ENCODE measurements at places on chromosomes 2 and 18.

DNA sequence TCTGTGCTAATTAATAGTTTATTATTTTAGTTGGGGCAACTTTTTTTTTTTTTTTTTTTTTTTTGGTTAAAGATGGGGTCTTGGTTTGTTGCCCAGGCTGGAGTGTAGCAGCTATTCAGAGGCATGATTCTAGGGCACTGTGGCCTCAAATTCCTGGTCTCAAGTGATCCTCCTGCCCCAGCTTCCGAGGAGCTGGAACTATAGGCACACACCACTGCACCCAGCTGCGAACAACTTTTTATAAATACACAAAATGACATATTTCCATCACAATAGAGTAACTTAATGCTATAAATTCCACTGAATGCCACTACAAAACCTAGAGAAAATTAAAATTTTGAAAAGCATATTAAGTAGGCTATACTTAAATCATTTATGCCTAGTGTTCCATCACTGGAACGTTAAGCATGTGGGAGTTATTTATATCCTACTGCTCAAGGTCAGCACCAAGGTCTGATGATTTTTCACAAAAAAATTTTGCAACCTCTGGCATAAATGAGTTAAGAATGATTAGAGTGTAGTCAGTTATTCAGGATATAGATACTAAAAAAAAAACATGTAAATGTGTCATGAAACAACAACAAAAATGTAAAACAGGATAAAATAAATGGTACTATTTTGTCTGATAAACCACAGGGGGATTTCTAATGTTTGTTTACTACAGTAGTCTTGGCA, 46.8 kb downstream of the GFPT1 start:
- no peak for DNase-seq

DNA sequence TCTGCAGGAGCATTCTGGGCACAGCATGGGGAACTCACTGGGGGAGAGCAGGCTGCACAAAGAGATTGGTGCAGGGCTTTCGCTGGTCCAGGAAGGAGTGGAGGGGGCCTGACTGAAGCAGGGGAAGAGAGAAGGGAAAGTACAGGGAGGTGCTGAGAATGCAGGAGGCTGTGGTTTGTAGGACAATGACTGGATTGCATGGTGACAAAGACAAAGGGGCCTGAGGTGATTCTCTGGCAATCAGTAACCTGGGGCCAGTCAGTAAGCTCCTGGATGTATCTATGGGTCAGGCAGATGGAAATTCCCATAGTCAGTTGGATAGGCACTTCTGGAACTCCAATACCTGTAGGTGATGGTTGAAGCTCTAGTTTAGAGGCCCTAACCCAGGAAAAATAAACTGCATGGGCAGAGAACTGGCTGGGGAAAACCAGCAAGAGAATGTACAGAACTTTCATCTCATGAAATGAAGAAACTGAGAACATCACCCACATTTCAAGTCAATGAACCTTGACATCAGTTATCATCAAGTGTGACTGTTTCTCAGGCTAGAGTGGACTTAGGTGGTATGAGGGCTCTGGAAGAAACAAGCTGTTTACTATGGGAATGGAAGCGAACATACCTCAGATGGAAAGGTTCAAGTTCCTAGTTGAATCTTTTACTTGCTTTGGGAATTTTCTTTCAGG, 193.2 kb downstream of the TPGS2 start:
- DNase-seq: no peak

GRCh38 chr2:219448099-219448775, 13.6 kb downstream of the SPEG start:
- DNase-seq: no peak

GRCh38 chr2:15830937-15831549, 109.3 kb upstream of the MYCN start:
- DNase-seq: no peak

- DNase-seq: no peak
These were observed 103.5 kb downstream of the ARL4C start for GRCh38 chr2:234393354-234393753.

DNA sequence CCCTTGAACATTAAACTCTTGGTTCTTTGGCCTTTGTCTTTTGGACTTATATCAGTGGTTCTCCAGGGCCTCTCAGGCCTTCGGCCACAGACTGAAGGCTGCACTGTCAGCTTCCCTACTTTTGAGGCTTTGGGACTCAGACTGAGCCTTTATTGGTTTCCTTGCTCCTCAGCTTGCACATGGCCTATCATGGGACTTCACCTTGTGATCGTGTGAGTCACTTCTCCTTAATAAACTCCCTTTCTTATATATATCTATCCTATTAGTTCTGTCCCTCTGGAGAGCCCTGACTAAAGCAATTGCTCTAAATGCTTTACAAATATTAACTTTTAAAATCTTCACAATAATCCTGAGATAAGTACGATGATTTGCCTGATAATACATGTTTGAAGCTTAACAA, 353.6 kb upstream of the TRIB2 start:
- no peak for DNase-seq

DNA sequence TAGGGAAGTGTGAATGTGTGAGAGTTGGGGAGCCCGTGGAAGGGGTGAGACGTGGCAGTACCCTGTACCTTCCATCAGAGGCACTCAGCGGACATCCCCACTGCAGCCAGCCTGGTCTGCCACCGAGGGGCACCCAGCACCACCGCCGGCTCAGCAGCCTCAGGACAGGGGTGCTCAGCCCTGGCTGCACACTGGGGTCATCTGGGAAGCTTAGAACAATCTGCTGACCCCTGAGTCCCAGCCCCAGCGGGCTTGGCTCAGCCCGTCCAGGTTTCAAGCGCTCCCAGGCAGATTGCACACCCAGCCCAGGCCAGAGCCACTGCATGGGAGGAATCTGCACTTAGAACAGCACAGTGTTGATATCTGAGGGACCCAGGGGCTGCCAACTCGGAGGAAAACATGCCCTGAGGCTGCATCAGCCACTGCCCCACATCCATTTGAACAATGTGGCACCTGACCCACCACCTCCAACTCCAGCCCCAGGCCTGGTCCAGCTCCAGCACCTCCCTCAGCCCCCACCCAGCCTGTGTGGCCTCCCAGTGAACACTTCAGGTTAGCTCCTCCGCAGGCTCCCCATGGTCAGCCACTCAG, 147.1 kb upstream of the OTOS start:
- no peak for DNase-seq

- DNase-seq: no peak
These were observed 105.0 kb downstream of the UGGT1 start for GRCh38 chr2:128196026-128196425.

DNA sequence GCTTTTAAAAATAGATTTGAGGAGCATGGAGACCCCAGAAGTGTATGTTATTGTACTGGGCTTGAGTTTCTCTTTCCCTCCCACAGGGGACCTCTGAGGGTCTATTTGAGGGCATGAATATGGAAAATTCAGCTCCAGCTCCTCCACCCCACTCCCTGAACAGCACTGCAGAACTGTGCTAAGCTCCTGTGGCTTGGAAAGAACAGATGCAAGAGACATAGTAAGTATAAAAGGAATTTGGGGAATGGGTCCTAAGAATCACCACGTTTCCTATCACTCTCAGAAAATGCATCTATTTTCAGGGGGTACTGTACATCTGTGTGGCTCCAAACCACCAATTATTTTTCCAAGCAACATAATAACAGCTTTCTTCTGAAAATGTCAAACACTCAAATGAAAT, 416.1 kb downstream of the ZNF521 start:
- DNase-seq: no peak

DNA sequence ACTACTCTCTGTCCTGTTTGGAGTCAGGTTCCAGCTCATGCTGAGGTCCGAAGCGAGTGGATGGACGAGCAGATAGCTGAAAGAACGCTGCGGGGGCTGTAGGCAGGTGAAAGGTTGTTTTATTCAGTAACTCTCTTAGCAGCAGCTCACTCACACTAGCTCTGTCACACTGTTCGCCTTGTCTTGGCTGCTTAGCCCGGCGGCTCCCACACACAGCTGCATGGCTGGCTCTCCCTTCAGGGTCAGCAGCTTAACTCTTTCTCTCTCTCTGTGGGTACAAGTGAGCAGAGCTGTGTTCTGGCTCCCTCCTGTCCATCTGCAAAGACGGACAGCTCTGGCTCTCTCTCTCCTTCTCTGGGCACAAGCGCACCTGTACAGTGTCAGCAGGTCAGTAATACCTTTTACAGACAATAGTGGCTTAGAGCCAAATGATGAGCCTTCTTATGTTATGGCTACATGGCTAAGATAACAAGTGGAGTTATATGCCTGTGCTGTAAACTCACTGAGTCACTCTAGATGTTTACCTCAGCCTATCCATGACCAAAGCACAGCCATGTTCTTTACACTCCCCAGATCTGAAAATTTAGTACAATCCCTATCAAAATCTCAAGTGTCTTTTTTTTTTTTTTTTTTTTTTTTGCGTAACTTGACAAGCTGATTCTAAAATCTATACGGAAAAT, 149.3 kb downstream of the GALNT1 start:
- no peak for DNase-seq

DNA sequence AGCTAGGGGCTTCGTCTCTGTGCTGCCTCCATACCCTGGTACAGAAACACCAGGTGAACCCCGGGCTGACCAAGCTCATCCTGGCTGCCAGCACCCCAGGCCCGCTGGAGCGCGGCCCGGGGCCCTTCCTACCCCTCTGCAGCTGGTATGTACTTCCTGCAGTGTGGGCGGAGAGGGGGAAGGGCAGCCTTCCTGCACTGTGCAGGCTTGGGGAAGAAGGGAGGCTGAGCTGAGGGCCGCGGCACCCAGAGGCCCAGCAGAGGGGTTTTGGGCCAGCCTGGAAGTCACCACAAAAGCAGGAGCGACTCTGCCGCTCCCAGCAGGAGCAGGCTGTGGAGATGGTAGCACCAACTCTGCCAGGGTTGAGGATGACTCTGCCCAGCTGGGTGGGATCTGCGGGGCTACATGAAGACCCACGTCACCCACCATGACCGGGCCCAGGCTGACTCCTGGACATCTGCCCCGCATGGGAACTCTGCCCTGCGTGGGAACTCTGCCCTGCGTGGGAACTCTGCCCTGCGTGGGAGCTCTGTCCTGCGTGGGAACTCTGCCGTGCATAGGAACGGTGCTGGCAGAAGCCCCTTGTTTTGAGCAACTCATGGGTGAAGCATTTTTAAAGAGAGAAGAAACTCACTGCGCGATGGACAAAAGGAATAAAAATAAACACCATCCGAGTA, 273.3 kb downstream of the NDUFA10 start:
- no peak for DNase-seq

- no peak for DNase-seq
These were observed 25.9 kb downstream of the ROCK1 start for GRCh38 chr18:21085579-21086166.

GRCh38 chr2:202114795-202115194, 41.7 kb downstream of the KIAA2012 start:
- DNase-seq: no peak

DNA sequence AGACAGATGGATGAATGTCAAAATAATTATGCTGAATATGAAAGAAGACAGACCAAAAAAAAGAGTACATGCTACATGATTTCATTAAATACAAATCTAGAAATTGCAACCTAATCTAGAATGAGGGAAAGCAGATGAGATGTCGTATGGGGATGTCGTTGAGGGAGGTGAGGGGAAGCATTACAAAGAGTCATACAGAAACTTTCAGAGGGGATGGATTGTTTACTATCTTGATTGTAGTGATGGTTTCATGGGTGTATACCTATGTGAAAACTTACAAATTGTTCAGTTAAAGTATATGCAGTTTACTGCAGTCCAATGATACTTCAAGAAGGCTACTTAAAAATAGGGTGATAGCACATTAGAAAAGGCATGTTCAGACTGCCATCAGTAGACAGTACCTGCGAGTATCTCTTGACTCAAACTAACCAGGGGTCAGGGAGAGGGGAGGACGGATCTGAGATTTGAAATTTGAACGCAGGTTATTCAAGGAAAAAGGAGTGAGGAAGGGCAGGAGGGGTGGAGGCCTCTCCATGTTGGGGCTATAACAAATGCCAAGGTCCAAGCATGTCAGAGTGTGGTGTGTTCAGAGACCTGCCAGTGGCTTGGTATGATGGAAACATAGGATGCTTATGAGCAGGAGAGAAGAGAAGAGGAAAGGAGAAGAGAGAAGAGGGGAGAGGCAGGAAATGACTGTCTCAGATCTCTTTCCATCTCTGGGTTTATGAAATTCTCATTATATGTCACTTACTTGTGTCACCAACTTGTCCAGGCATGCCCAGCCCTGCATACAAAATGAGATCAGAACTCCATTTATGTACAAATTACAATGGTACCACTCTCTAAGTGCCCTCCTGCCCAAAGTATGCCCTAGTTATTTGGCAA, 257.3 kb upstream of the CXCR4 start:
- DNase-seq: no peak

DNA sequence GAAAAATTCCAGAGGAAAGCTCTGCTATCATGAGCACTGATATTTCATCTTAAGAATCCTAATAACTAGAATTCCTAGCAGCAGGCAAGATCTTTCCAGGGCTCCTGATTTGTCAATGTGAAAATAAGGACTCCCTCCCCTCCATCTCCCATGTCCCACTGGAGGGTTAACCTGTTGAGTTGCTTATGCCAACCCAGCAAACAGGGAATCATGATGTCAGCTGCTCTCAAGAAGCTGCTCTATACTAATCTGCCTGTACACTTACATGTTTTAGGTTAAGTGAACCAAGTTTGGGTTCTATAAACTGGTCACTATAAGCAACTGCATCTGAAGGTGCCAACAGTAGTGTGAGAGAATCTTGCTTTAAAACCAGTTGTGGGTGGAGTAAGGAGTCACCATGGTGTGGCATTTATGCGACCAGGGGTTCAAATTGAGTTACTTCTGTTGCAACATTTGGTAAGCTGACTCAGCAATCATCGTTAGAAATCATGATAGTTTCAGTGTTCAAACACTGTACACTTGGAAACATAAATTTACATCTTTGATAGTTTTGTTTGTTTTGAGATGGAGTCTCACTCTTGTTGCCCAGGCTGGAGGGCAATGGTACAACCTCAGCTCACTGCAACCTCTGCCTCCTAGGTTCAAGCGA, 53.4 kb downstream of the STK25 start:
- DNase-seq: no peak

- no peak for DNase-seq
These were observed 64.4 kb downstream of the TTC21B start for GRCh38 chr2:165889158-165889557.

GRCh38 chr2:225378984-225379383, 20.5 kb upstream of the NYAP2 start:
- DNase-seq: no peak

GRCh38 chr2:43226955-43227829, 786 bp upstream of the ZFP36L2 start:
- DNase-seq: no peak

- DNase-seq: no peak
These were observed 21.9 kb downstream of the PLEKHB2 start for GRCh38 chr2:131127076-131127475.

- DNase-seq: no peak
These were observed 97.2 kb upstream of the TMEM17 start for GRCh38 chr2:62603154-62603712.

DNA sequence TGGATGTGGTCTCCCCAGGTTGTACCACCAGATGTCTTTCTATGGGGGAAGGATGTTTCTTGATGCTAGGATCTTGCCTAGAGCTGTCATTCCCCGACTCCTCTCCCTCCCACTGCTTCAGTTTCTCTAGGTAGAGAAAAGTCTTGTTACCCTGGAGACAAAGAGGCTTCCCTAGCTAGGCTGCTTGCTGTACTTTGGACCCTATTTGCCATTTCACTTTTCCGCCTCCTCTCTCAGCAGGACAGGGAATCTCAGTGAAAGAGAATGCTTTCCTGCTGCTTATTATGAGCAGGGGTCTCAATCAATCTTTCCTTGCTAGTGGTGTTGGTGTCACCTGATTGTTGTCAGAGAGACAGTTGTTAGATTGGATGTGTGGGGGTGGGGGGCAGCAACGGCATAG, 818.8 kb upstream of the GYPC start:
- no peak for DNase-seq

- no peak for DNase-seq
These were observed 150.6 kb downstream of the EXOC6B start for GRCh38 chr2:72674982-72675915.
